ENCODE measurements at places on chromosomes 12 and 14.

GRCh38 chr14:100076606-100077005 lies 11.4 kb downstream of the EVL start:
- no peak for DNase-seq

DNA sequence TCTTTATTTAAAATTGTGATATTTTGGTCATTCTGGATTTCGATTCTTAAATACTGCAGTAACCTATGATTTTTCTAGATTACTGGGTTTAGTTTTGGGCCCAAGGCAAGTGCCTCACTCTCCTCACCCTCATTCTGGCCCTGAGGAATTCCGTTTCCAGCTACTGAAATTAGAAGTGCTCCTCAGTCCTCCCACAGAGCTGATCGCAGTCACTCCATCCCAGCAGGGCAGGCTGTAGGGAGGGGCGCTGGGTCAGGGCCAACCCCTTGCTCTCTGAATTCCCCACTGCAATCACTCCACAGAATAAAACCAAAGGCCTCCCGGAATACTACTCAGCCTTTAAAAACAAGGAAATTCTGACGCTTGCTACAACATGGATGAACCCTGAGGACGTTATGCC lies 66.5 kb upstream of the DIO3 start:
- DNase-seq = no peak

DNA sequence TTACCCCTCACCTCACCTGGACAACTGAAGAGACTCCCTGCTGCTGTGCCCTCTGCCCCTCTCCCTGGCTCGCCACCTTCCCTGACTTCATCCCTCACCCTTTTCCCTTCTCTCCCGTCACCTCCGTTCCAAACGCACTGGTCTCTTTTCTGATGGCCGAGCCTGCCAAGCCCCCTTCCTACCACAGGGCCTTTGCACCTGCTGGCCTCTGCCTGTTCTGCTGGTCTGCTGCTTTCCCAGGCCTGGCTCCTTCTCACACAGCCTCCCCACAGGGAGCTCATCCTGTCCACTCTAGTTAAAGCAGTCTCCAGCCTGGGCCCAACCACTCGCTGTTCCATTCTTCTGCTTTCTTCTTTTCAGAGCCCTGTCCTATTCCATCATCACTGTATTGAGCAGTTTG lies 34.6 kb downstream of the RBM19 start:
- no peak for DNase-seq

GRCh38 chr12:70360218-70360617 lies 5.9 kb upstream of the KCNMB4 start:
- no peak for DNase-seq

DNA sequence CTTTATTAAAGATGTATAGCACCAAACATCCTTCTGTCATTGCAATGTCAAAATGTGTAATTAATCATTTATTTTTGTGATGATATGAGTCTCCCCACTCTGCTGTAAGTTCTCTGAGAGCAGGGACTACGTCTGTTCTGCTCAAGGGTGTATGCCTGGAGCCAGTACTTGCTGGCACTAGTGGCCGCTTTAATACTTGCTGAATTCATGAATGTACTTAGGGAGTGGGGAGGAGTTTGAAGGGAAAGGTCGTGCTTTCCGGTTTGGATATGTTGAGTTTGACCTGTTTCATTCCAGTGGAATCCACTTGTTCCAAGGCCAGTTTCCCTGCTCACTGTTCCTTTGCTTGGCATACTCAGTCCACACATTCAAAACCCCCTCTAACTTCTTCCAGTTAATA lies 1.9 kb upstream of the DCAF5 start:
- no peak for DNase-seq

- no peak for DNase-seq
Observed at GRCh38 chr14:62897771-62898170, 147.5 kb downstream of the KCNH5 start.

DNA sequence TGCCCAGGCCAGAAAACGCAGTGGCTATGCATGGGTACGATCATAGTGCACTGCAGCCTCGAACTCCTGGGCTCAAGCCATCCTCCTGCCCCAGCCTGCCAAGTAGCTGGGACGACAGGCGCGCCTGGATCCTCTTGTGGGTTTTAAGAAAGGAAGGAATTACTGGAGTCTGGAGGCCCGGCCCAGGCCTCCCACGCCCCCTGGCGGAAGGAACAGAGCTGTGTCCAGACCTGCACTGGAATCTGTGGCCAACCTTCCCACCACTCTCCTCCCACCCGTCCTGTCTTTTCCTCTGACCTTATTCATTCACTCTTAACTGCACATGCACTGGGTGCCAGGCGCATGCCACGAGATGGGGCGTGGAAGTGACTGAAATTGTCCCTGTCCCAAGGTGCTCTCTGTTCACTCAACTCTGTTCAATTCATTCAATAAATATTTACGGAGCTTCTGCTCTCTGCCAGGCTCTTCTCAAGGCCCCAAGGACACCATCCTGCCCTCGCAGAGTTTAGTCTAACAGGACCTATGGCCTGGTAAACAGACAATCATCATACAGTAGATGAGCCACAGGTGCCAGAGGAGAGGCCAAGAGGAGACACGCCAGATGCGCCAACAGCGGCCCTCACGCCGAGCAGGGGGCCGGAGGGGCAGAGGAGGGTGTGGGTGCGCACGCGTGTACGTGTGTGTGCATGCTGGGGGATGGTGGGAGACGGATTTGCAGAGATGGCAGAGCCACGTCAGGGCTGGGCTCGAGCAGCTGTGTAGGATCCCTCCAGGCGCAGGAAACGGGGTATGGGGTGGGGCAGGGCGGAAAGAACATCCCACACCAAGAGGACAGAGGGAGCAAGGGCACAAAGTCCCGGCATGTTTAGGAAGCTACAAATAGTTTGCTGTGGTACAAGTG lies 13.7 kb upstream of the TMEM106C start:
- DNase-seq = peak; percentile 17

DNA sequence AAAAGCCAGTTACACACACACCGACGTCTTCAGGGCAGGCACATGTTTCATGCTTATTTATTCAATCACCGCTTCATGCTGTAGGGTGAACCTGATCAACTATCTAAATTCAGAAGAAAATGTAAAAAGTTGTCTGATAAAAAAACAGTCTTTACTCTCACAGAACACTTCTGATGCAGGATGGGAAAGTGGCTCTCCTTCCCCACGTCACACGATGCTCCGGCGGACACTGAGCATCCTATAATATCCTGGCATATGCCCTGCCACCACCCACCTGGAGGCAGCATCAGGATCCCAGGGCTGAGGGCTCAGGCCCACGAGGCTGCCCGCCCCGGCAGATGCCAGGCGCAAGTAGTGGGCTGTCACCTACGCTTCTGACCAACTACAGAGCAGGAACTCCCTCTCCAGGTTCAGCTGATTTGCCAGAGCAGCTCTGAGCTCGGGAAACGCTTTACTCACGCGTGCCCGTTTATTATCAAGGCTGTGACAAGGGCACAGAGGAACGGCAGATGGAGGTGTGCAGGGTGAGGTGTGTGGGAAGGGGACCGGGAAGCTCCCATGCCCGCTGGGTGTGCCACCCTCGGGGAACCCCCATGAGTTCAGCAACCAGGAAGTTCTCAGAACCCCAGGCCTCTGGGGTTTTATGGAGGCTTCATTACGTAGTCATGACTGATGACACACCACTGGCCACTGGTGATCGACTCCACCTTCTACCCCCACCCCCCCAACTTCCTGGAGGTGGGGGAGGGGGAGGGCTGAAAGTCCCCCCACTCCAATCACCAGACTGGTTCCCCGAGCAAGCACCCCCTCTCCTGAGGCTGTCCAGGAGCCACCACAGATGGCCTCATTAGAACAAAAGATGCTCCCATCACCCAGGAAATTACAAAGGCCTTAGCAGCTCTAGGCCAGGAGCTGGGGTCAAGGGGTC lies 32.1 kb downstream of the SLC15A4 start:
- DNase-seq = no peak

DNA sequence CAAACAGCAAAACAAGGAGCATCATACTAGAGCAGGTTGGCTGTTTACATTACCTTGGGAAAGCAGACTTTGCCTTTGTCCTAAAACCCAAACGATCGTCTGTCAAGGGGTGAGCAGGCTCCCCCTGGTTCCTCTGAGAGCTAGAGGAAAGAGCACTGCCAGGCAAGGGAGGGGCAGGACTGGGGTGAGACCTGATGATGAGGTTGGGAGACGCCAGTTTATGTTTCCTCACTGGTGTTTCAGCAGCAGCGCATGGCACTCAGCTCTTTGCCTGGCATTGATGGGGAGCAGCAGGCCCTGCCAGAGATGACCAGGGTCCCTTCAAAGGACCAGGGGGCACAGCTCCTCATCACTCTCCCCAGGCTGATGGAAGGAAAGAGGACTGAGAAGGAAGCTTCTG lies 7.9 kb upstream of the KRT2 start:
- DNase-seq = no peak

DNA sequence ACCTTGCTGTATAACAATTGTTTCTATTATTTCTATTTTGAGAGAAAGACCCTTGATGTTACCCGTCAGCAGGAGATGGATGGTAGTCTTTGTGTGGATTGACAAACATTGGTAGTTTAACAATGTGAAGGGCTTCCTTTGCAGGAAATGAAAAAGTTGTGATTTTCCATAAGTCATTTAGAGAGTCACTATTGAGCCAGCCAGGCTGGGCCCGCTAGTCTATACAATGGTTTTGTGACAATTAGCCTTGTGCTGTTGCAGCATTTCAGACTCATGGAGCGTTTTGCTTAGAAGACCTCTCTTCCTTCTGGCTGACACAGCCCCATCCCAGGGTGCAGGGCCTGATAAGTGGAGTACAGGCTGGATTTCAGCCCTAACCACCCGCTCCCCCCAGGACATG lies 18.3 kb upstream of the SLC38A2 start:
- DNase-seq = no peak

- no peak for DNase-seq
Observed at GRCh38 chr14:35331605-35332516, 39.7 kb downstream of the PSMA6 start.

DNA sequence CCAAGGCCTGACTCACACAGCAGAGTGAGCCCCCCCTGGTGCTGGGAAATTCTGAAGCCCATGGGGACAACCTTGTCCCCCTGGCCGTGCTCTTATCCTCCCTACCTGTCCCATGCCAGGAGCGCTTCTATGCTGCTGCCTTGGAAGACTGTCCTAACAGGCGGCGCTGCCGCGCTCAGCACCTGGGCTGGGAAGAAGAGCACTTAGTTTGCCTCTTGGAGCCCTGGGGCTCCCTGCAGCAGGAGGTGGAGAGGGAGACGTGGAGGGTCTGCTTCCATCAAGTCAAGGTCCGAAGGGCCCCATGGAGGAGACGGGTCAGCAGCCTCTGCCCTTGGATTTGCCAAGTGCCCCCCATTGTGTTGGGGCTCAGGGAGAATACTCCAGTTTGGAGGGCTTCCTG lies 300.5 kb downstream of the CACNA1C start:
- no peak for DNase-seq

DNA sequence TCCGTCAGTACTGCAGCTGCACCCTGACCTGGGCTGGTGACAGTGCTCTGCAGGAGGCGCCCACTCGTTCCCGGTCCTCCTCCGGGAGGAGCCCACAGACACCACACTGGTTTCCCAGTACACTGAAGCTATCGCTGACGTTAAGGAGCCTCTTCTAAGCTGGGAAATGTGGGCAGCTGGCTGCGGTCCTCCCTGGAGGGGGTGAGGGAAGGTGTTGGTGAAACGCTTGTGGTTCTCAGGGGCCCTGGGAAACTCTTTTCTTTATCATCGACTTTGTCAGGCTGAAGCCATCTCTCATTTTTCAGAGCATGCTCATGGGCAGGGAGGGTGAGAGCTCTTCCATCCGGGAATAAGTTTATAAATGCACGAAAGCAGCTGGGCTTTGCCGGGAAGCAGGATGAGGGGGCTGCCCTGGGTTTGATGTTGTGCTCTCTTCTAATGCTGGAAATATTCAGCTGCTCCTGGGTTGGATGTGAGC lies 176.0 kb downstream of the CHST11 start:
- no peak for DNase-seq

All from activated CD4-positive, CD25-positive, alpha-beta regulatory T cell (primary cell).